ENCODE measurements at places on chromosomes 5 and 9.

GRCh38 chr5:180594311-180595045 lies 3.2 kb upstream of the SCGB3A1 start:
- DNase-seq, result no peak

DNA sequence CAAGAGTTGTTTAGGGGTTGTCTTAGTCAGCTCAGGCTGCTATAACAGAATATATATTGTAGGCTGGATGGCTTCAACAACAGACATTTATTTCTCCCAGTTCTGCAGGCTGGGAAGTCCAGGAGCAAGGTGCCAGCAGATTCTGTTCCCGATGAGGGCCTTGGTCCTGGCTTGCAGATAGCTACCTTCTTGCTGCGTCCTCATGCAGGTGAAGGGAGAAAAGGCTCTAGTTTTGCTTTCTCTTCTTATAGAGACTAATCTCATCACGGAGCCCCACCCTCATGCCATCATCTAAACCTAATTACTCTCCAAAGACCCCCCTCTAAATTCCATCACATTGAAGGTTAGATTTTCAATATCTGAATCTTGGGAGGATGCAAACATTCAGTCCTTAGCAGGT lies 246.0 kb upstream of the ANKRD55 start:
- no peak for DNase-seq

- no peak for DNase-seq
These were observed 126.0 kb downstream of the EGFLAM start for GRCh38 chr5:38384396-38384795.

DNA sequence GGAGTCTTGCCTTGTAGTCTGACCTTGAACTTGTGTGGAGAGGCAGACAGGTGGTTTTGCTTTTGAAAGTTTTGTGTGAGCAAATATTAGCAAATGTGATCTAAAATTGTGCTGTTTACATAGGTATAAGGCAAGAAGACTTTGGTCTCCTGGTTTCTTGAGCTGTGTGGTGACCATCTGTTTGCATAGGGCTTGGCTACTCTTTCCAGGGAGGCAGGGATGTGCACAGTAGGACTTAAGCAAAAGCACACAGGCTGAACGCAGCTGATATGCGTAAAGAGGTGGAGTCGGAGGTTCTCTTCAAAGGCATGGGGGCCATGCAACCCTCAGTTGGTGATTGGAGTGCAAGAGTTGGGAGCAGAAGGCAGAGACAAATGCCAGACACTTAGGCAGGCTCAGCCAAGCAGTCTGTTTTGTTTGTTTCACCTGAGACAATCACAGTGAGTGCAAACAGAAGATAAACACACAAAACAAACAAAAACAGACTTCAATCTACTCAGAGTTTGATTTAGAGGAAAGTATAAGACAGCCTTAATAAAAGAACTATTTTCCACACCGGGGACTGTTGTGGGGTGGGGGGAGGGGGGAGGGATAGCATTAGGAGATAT lies 744.2 kb downstream of the MTRR start:
- no peak for DNase-seq

GRCh38 chr5:54799645-54800044 lies 185.7 kb downstream of the ESM1 start:
- DNase-seq, result no peak

DNA sequence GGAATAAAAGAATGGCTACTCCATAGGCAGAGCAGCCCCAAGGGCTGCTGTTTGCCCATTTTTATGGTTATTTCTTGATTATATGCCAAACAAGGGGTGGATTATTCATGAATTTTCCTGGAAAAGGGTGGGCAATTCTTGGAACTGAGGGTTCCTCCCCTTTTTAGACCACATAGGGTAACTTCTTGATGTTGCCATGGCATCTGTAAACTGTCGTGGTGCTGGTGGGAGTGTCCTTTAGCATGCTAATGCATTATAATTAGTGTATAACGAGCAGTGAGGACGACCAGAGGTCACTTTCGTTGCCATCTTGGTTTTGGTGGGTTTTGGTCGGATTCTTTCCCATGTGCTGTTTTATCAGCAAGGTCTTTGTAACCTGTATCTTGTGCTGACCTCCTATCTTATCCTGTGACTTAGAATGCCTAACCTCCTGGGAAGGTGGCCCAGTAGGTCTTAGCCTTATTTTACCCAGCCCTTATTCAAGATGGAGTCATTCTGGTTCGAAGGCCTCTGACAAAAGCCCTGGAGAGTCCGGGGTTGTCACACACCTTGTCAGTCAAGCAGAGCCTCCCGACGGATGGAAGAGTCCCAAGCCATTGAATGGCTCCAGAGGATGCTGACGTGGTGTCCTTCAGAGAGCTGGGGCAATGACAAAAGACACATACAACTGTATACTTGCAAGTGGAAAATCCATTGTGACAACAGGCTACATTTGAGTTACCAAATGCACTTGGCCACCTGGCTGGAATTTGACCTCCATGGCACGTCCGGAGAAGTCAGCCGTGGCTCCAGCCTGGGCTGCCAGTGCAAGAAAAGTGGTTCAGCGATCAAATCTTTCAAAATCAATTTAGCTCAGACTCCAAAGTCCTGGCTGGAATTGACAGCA lies 67.1 kb upstream of the CLINT1 start:
- no peak for DNase-seq

DNA sequence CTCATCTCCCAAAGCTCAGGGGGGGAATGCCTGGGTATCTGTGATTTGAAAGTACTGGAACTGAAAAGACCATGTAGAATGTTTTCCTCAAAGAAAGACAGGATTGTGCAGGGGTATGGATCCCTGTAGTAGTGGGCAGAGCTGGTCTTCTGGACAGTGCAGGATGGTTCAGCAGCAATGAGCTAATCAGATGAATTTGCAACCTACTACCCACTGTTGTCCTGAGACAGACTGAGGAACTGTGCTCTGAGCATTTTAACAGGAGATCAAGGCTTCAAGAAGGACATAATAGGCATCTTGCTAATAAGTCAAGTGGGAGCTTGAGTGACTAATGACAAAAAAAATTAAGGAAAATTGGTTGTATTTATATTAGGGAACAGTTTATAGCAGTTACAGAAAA lies 61.7 kb downstream of the FYB1 start:
- DNase-seq, result no peak

DNA sequence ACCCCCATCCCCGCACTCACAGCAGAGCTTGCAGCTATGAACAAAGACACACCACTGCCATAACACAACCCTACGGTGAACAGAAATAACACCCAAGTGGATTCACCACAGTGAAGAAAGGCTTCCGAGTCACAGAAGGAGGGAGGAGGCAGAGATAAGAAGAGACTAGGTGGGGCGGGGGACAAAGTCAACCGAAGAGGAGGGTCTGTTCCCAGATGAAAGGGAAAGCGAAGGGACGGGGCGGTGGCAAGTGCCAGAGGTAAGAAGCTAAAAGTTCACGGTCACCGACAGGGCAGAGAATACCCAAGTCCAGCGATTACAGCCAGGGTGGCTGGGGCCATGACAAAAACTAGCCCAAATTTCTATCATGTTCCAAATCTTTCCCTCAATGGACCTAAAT lies 21.0 kb downstream of the EPB41L4B start:
- no peak for DNase-seq

GRCh38 chr9:124256517-124257069 lies 1.2 kb upstream of the NEK6 start:
- no peak for DNase-seq

DNA sequence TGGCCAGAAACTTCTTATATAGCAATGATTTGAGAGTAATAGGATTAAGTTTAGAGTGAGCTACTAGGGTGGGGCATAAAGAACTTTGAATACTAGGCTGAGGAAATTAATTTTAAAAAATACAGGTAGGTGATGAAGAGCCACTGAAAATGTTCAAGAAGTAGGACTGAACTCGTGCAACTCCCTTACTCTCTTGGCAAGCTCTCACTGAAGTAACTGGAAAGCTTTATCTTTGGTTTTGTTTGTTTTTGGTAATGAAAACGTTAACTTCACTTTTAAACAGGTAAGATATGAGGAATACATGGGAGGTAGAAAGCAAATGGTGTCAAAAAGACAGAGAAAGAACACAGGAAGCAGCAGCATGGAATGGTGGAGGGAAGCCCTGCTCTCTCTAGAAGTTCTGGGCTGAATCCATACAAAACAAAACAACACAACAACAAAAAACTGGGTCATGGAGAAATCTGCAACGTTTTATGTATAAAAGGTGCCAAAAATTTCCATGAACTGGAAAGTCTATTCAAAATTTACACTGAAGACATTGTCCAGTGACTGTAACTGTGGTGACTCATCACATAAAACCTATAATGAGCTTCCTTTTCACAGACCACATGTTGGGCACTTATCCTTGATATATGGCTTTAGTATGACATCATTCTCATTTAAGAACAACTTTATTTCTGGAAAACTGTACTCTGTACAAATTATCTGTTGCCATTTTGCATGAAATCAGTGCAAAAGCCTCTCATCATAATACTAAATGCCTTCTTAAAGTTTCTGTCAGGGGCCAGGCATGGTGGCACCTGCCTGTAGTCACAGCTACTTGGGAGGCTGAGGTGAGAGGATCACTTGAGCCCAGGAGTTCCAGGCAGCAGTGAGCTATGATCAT lies 91.2 kb upstream of the CHD1 start:
- DNase-seq, result no peak
